ENCODE measurements at places on chromosomes 1 and 21.
A peak's percentile ranks its signal among the peaks of the same experiment; 100 is the strongest.

DNA sequence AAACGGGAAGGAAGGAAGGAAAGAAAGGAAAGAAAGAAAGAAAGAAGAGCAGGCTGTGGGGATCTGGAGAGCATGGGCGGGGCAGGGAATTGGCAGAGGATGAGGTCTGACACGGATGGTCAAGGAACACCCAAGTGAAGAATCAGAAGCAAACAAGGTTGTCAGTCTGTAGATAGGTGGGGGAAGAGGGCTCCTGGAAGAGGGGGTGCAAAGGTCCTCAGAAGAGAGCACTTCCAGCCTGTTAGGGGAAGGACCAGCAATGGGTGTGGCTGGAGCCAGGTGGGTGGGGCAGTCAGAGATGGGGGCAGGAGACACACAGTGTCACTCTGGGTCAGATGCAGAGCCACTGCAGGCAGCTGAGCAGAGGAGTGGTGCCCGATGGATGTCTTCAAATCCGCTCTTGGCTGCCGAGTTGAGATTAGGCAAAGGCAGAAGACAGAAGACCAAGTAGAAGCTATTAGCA is 11.0 kb upstream of the PLA2G2C start:
- no peak for DNase-seq

- no peak for DNase-seq
Observed at GRCh38 chr1:117616356-117616755, 10.5 kb downstream of the TENT5C start.

- no peak for DNase-seq
Observed at GRCh38 chr1:86865973-86866637, 47.8 kb downstream of the SELENOF start.

GRCh38 chr1:103761896-103762295 is 12.2 kb downstream of the AMY1C start:
- DNase-seq = no peak

DNA sequence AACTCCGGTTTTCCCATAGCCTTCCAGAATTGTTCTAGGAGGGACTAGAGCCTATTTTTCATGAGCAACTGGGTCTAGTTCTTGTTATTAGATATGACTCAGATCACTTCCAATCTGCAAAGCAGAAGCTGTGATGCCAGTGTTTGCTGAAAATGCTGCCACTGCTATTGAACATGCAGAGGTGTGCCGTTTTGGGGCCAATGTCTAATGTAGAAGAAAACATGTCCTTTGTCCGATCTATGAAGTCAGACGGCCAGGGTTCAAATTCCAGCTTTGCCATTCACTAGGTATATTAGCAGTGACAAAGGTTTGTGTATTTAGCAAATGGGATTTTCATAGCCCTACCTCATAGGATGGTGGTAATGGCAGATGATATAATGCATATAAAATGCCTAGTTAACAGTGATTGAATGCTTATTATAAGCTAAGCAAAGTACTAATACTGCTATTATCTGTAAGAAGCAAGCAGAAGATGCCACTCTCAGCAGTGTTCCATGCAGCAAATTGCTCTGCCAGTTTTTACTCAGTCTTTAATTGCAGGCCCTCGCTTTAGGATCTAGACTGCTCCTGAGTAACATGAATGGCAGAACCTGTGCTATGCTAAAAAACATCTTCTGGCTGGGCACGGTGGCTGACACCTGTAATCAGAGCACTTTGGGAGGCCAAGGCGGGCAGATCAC is 40.1 kb upstream of the CXADR start:
- no peak for DNase-seq

DNA sequence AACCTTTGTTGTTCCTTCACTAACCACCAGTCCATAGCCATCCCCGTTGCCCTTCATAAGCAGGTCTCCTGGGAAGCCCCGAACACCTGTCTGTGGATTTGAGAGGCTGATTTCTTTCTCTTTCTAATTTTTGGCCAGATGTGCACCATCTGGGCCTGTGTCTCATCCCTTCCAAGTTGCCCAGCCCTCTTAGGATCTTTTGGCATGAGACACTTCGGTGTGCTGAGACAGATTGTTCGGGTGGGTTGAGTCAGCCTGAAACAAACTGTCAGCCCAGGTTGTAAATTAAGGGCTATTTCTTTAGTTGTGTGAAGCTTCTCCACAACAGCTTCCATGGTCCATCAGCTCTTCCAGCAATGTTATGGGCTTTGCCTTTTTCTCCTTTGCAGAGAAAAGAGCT is 1.4 kb upstream of the DNAJC11 start:
- no peak for DNase-seq

DNA sequence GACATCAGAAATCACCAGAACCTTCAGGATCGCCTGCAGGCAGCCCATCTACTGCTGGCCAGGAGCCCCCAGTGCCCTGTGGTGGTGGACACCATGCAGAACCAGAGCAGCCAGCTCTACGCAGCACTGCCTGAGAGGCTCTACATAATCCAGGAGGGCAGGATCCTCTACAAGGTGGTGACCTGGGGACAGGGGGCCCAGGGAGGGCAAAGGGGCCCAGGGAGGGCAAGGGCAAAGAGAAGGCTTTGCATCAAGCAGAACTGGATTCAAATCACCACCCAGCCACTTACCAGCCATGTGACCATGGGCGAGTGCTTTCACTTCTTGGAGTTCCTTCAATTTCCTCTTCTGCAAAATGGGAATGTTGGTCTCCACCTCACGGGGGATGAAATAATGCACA is 12.1 kb downstream of the DIO1 start:
- no peak for DNase-seq

- DNase-seq = no peak
Observed at GRCh38 chr1:145972580-145972979, 8.1 kb downstream of the POLR3GL start.

- DNase-seq = no peak
Observed at GRCh38 chr1:7253118-7253480, 467.8 kb downstream of the CAMTA1 start.

- DNase-seq = no peak
Observed at GRCh38 chr1:9633493-9633892, 18.0 kb upstream of the PIK3CD start.

DNA sequence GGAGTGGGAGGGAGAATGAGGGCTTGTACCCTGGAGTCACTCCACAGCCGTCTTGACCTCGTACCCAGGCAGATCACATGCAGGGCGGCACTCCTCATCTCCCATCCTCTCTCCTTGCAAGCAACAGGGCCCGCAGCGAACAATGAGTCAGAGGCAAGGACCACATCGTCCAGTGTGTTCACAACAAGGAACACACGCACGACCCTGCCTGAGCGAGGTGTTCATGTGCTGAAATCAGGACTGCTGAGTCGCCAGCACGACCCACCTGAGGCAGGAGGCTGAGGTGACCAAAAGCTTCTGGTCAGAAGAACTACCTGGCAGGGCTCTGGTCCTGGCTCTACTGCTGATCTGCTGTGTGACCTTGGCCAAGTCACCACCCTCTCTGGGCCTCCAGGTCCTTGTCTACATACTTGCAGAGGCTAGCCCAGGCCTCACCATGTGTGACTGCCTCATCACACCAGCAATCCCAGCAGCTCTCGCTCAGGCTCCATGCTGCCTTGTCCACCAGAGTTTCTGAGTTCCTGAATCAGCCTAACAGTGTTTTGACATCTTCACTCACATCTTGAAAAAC is 78.0 kb downstream of the SSBP3 start:
- no peak for DNase-seq

GRCh38 chr1:189438808-189439207 is 1038.9 kb downstream of the BRINP3 start:
- DNase-seq = no peak

DNA sequence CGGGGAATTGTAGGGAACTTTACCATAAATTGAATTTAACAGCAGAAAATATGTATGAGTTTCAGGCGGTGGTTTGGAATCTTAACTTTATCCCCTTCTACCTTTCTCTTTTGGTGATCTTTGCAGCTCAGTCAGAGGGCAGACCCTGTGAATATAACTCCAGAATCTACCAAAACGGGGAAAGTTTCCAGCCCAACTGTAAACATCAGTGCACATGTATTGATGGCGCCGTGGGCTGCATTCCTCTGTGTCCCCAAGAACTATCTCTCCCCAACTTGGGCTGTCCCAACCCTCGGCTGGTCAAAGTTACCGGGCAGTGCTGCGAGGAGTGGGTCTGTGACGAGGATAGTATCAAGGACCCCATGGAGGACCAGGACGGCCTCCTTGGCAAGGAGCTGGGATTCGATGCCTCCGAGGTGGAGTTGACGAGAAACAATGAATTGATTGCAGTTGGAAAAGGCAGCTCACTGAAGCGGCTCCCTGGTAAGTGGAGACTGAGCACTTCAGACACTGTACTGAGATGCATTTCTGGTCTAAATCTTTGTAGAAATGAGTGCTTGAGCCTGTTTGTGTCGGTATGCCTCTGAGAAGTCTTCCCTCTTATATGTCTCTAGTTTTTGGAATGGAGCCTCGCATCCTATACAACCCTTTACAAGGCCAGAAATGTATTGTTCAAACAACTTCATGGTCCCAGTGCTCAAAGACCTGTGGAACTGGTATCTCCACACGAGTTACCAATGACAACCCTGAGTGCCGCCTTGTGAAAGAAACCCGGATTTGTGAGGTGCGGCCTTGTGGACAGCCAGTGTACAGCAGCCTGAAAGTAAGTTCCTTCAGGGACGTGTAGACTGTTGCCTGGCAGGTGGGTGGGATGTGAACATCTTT is 1.5 kb downstream of the CCN1 start:
- no peak for DNase-seq

DNA sequence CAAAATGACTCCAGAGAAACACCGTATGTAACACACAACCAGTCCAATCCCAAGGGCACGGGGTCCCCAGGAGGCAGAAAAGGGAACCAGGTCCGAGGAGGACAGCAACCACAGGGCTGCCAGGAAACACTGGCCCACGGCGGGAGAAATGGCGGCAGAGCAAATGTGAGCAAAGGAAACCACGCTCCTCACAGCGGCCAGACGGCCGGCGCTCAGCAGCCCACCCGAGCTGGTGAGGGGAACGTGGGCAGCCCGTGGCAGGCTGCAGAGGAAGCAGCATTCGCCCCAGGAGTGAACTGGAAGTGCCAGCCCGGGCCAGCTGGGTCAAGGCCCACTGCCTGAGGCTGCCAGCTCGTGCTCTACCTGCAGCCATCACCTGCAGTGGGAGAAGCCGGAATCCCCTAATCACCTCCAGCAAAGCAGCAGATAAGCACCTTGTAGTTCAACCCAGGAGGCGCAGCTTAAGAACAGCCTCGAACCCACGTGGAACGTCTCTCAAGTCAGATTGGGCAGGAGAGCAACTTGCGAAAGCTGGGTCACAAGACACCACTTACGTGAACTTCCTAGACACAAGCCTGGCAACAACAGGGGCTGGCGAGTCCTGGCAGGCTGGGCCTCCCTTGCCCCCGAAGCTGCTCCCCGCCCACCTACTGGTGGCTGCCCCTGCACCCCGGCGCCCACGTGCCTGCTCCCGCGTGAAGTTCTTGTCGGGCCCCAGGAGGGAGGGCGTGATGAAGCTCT is 6.7 kb downstream of the SLC19A1 start:
- DNase-seq = peak; percentile 10

DNA sequence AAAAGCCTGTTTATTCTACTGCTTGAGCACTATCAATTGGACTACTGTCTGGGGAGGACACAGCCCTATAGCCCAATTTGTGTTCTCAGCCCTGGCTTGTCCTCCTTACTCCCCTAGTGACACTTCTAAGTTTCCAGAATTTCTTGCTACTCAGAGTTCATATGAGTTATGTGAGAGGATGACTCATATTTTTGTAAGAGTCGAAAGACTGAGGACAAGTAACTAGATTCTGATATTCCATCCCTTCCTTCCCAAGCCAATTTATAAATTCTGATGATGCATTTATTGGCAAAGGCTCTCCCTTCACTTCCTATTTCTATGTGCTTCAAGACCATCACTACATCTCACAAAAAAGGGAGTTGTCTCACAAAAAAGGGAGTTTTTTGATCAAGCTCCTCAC is 422.2 kb upstream of the DEPDC1 start:
- DNase-seq = no peak

GRCh38 chr21:44357064-44357837 is 3.8 kb downstream of the TRPM2 start:
- no peak for DNase-seq

GRCh38 chr1:53462193-53462592 is 3.0 kb downstream of the DMRTB1 start:
- DNase-seq = no peak

DNA sequence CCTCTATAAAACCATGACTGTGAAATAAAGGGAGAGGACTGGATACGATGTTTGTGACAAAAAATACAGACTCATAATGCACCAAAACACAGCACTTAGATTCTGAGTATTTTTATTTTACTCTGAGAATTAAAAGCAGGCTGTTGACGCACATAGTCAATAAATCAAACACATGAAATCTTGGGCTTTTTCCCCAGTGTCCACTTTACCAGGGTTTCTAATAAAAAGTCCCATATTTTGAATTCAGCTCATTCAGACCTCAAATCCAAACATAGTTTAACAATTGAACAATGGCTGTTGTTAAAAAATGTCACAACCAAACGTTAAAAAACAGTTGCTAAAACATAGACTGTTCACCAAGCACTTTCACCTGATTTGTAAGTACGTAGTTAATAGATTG is 553.4 kb downstream of the LTN1 start:
- no peak for DNase-seq

- no peak for DNase-seq
Observed at GRCh38 chr1:58874757-58875755, 91.2 kb upstream of the JUN start.

DNA sequence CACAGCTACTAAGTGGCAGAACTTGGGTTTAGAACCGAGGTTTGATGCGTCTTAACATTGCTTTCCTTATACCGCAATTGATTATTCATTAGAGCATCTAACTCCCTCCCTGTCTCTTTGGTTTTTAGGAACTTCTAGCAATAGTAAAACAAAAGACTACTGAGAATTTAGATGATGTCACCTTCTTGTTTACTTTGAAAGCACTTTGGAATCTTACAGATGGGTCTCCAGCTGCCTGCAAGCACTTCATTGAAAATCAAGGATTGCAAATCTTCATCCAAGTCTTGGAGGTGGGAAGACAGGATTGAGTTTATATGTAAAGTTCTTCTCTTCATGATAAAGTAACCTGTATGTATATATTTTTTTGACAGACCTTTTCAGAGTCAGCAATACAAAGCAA is 35.0 kb downstream of the ZYG11A start:
- no peak for DNase-seq

DNA sequence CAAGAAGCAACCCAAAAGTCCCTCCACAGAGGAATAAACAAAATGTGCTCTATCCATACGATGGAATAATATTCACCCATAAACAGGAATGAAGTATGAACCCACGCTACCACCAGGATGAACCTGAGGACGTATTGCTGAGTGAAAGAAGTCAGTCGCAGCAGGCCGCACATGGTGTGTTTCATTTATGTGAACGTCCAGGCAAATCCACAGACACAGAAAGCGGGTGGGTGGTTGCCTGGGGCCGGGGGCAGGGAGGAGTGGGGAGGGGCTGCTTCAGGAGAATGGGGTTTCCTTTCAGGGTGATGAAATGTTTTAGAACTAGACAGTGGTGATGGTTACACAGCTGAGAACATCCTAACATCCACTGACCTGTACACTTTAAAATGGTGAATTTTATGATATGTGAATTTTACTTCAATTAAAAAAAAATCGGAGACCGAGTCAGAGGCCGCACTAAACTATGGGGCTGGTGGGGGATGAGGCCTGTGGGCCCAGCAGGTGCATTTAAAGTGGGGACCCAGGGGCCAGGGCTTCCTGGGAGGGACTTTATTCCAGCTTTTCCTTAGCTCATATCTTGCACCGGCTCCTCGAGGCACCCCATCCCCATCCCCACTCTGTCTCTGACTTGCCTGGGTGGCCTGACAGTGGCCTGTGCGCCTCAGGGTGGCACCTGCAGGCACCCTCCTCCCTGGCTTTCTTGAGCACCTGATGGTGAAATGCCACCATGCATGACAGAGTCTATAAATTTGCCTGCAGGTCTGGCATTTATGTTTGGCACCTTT is 392.6 kb upstream of the VAMP3 start:
- DNase-seq = peak; percentile 17

- no peak for DNase-seq
Observed at GRCh38 chr1:51314974-51315373, 15.4 kb downstream of the TTC39A start.
